CD8-positive, alpha-beta memory T cell (primary cell): ENCODE measurements at places on chromosomes 3 and 15. TPM values are rescaled to one million over a fixed set of nuclear protein-coding genes. Genes with fewer than 3 reads are reported as not detected.

ATP10A gene
- 28.9 TPM for total RNA-seq

LHFPL4 gene
- total RNA-seq: not detected

LPCAT4 gene
- 57.4 TPM for total RNA-seq

GRCh38 chr3:58604031-58604430, 26.8 kb upstream of the FAM107A start:
- no peaks in the 10 kb centered on the region for H3K36me3 ChIP-seq
- H3K27me3 ChIP-seq: no peaks in the 10 kb centered on the region
- no peak overlapping the region for H3K27ac ChIP-seq
- no peak overlapping the region for H3K4me3 ChIP-seq
- no peak for DNase-seq

KCNMB2 gene
- not detected for total RNA-seq

SLC2A2 gene
- not detected for total RNA-seq

GRCh38 chr3:156356537-156357363, 198.2 kb downstream of the SSR3 start:
- H3K4me3 ChIP-seq: no peak overlapping the region
- H3K27ac ChIP-seq: no peak overlapping the region
- H3K36me3 ChIP-seq: no peaks in the 10 kb centered on the region
- no peak for DNase-seq
- H3K4me1 ChIP-seq: no peaks in the 10 kb centered on the region

GRCh38 chr3:356952-357351, 160.4 kb downstream of the CHL1 start:
- H3K27me3 ChIP-seq: no peaks in the 10 kb centered on the region
- no peak overlapping the region for H3K4me3 ChIP-seq
- no peaks in the 10 kb centered on the region for H3K4me1 ChIP-seq
- H3K36me3 ChIP-seq: no peaks in the 10 kb centered on the region
- no peak for DNase-seq
- no peak overlapping the region for H3K27ac ChIP-seq

GRCh38 chr3:58161435-58162398, 49.1 kb downstream of the DNASE1L3 start:
- H3K4me3 ChIP-seq: no peak overlapping the region
- peaks cover 8% of the 10 kb centered on the region for H3K36me3 ChIP-seq
- no peak overlapping the region for H3K27ac ChIP-seq
- H3K4me1 ChIP-seq: no peaks in the 10 kb centered on the region
- DNase-seq: no peak

GRCh38 chr3:14789640-14790285, 29.0 kb upstream of the FGD5 start:
- H3K4me3 ChIP-seq: no peak overlapping the region
- no peaks in the 10 kb centered on the region for H3K4me1 ChIP-seq
- H3K27me3 ChIP-seq: no peaks in the 10 kb centered on the region
- H3K27ac ChIP-seq: no peak overlapping the region
- DNase-seq: no peak

DNA sequence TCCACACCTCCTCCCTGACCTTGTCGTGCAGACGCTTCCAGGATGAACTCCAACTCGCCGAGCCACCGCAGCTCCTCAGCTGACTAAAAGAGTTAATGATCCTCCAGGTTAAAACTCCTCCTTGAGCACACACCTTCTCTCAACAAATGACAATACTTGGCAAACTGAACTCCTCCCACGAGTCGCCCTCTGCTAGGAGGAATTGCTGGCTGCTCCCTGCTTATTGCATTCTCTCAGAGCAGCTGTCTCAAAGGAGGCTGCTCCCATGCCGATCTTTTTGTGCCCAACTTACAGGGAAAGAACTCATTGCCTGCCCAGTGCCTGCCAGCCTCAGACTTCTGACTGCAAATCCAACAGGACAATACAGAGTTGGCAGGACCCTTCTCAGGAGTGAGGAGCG, at the start of gene ATP13A4:
TSS of gene ATP13A4 (minus strand) at position 85 of the 400 bp plus-strand sequence. CDS start 96 bp downstream, outside the sequence.
- no peaks in the 10 kb centered on the region for H3K36me3 ChIP-seq
- no peak for DNase-seq
- no peaks in the 10 kb centered on the region for H3K27me3 ChIP-seq
- H3K27ac ChIP-seq: no peak within 1 kb of the TSS
- H3K4me1 ChIP-seq: no peaks in the 10 kb centered on the region

DNA sequence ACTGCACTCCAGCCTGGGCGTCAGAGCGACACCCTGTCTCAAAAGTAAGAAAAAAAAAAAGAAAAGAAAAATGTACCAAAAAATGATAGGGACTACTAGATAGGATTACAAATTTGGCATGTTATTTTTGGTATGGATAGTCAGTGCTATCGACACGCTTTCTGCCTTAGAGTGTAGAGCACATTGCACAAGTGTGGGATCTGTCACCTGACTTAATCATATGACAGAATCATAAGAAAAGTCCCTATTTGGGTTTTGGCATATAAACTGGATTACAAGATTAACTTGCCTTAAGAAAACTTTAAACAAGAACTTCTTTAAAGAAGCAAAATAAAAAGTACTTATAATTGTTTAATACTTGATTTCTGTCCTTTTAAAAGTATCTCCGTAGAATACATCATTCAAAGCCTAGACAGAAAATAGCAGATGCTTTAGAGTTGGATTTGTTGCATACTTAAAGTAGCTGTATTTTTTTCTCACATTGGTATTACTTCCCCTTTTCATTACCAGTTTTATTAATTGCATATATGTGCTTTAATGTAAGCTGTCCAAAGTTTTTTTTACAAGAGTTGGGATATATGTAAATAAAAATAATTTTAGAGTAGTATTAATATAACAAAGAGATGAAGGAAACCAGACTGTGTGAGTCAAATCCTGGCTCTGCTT, 7.8 kb downstream of the ATP6V1A start:
- H3K4me1 ChIP-seq: no peaks in the 10 kb centered on the region
- H3K27ac ChIP-seq: no peak overlapping the region
- H3K4me3 ChIP-seq: no peak overlapping the region
- no peak for DNase-seq
- no peaks in the 10 kb centered on the region for H3K27me3 ChIP-seq

GRCh38 chr3:156483426-156483825, 71.5 kb downstream of the SSR3 start:
- H3K36me3 ChIP-seq: no peaks in the 10 kb centered on the region
- peak overlapping the region; percentile 51 for H3K4me3 ChIP-seq
- H3K27me3 ChIP-seq: no peaks in the 10 kb centered on the region
- H3K27ac ChIP-seq: peak overlapping the region; percentile 58
- DNase-seq: peak; percentile 21
- peaks cover 34% of the 10 kb centered on the region for H3K4me1 ChIP-seq

SLCO2A1 gene
- total RNA-seq: not detected

CNTN3 gene
- total RNA-seq: not detected

CACNA2D2 gene
- 0.73 TPM for total RNA-seq

GRCh38 chr3:72092778-72093177, 307.8 kb upstream of the PROK2 start:
- no peaks in the 10 kb centered on the region for H3K36me3 ChIP-seq
- no peak overlapping the region for H3K4me3 ChIP-seq
- H3K4me1 ChIP-seq: no peaks in the 10 kb centered on the region
- no peaks in the 10 kb centered on the region for H3K27me3 ChIP-seq

CASR gene
- not detected for total RNA-seq

GDPGP1 gene
- total RNA-seq: 11.6 TPM
